Substantia nigra (tissue), 51 donors: ENCODE measurements at places on chromosomes 13 and 19.

GRCh38 chr19:43667126-43667875, 2.7 kb downstream of the PLAUR start:
- no peak for DNase-seq

GRCh38 chr13:34512817-34513216, 429.3 kb upstream of the NBEA start:
- DNase-seq, result no peak

DNA sequence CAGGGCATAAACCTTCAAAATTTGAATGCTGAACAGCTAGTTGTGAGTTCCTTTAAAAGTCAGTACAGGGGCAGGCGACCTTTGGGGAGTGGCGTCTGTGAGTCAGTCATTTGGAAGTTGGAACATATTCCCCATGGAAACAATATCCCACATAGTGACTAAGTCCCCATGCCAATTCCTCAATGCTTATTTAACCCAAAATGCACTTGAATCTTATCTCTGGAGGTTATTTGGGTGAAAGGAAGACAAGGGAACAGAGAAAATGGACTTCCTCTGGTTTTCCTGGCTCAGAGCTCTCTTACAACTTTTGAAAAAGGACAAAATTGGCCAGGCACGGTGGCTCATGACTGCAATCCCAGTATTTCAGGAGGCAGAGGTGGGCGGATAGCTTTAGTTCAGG, 479.2 kb upstream of the NBEA start:
- DNase-seq, result no peak

DNA sequence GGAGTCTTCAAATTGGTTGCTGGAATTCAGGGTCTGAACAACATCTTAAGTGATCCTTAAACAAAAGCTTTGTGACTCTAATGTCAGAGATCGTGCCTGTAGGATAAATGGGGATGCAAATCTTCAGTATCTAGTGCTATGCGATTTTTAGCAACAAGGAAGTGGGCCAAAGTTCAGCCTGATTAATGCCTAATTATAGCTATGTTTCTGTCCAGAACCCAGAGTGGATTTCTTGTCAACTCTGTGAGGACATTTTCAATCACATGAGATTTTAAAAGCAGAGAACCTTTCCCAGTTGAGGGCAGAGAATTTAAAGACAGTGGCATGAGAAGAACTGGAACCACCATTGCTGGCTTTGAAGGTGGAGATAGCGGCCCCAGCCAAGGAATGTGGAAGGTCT, 84.3 kb upstream of the PCDH9 start:
- DNase-seq, result no peak

DNA sequence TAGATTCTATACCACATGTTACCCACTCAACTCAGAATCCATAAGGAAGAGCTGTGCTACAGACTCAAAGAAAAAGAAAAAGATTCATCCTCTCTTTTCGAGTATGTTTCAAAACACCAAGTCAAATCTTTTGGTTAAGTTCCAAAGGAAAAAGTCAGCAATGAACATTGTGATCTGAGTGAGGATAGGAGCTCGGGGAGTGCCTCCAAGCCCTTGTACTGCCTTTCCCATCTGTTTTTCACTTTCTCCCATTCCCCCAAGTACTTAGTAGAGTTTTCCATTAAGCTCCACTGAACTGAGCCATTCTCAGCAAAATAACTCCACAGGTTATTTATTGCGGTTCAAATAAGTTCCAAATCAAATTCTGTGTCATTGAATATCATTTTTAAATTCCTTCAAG, 47.7 kb upstream of the MAB21L1 start:
- no peak for DNase-seq

- no peak for DNase-seq
Observed at GRCh38 chr19:33219261-33219815, 6.3 kb downstream of the SLC7A10 start.

DNA sequence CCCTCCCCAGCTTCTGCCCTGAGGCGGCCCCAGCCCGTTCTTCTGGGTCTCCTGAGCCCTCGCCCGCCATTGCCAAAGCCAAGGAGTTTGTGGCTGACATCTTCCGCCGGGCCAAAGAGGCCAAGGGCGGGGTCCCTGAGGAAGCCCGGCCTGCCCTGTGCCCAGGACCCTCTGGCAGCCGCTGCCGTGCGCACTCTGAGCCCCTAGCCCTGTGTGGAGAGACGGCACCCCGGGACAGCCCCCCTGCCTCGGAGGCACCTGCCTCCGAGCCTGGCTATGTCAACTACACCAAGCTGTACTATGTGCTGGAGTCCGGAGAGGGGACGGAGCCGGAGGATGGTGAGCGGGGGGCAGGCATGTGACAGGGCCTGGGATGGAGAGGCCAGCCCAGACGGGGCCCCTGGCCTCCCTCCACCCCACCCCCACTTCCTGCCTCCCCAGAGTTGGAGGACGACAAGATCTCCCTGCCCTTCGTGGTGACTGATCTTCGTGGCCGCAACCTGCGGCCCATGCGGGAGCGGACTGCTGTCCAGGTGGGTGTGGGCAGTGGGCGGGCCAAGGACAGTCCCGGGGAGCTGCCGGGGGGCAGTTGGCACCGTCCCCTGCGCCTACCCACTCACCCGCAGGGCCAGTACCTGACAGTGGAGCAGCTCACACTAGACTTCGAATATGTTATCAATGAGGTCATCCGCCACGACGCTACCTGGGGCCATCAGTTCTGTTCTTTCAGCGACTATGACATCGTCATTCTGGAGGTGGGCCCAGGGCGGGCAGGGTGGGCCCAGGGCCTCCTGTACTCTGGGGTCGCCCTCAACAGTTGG, 7.0 kb downstream of the DCAF15 start:
- no peak for DNase-seq

DNA sequence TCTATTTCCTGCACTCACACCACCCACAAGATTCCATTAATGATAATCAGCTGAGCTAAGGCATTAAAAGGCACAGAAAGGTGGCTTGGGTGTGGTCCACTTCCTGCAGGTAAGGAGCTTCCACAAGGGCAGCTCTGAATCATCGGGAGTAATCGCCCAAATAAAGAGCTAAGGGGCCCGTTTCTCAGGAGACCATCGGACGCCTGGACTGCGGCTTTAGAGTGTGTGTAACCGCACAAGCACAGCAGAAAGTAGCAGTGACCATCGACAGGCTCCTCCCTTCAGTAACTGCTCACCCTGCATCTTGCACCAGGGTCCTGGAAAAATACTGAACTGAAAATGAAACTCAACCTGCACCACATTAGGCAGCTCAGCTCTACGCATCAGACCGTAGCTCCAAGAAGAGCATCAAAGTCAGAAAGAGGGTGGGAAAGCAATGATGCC, 6.0 kb downstream of the STK24 start:
- DNase-seq, result no peak

DNA sequence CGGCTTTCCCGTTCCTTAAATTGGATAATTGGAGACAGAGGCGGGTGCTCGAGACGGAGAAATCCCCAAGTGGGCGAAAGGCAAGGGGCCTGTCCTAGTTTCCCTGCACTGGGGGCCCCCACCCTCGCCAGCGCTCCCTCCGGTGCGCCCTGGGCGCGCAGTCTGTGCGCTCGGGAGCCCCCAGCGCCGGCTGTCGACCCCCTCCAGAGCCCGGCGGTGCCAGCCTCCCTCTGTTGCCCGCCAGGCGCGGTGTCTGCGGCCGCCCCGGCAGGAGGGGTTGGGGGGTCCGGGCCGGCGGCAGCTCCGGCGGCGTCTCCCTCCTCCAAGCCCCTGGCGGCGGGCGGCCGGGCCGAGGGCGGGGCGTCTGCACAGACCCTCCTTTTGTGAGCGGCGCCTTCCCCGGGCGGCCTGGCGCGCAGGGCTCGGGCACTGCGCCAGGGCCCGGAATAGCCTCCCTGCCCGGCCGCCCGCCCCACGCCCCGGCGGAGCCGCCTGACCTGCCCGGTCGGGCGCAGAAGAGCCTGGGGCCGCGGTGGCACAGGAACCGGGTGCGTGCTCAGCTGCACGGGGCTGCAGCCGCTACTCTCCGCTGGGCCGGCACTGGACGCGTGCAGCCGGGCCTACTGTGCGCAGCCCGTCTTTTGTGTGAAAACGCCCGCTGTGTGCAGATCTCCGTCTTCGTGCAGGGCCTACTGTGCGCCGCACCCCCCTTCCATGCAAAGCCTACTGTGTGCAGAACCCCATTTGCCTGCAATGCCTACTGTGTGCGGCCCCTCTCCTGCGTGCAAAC, 13.2 kb downstream of the GADD45B start:
- peak; percentile 34 for DNase-seq

DNA sequence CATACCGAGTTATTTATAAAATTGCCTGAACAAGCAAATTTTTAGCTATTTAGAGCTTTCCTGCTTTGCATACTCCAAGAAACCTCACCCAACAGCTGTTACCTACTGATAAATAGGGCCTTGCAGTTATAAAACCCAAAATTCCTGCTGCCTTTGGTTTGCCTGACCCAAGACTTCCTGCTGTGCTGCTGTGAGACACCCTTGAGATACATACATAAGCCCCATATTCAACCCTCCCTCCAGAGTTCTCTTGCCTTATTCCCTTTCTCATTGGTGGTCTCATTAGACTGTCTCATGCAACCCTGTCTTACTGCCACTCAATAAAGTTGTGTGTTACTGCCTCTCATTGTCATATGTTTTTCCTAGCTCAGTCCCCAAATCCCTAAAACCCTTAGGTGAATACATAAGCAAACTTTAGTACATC, 677.6 kb downstream of the UQCRFS1 start:
- no peak for DNase-seq

DNA sequence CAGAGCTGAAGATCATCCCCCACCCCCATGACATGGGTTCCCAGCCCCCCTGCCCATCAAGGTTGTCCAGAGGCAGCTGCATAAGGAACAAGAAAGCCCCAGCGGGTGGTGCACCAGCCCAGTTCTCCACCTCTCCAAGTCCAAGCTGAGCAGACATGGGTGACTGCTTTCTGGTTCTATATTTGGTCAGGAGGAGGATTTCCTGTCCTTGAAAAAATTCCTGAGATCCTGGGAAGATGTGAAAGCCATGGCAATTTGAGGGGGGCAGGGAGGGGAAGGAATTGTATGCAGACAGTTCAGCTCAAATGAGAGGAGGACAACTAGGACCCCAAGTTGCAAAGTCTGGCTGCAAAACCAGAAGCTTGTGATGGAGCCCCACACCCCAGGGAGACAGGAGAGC, 55.4 kb upstream of the ADGRE5 start:
- no peak for DNase-seq

GRCh38 chr13:83880275-83881139, 1.8 kb downstream of the SLITRK1 start:
- no peak for DNase-seq

DNA sequence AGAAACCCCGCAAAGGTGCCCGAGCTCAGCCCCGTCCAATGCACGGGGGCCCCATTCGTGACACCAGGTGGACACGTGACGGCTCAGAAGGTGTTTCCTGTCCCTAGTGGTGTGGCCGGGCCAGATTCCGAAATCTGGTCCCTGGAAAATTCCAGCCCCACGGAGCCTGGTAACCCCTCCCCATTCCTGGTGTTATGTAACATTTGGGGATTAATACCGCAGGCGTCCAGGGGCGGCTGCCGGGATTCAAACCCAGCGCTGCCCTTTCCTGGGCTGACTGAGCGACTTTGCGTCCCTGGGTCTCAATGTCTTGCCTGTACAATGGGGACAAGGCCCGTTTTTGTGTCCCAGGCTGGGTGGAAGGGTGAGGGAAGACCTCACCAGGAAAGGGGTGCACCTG, 1.0 kb upstream of the PLK5 start:
- DNase-seq, result no peak

- no peak for DNase-seq
Observed at GRCh38 chr13:24748061-24748400, 15.9 kb upstream of the RNF17 start.

GRCh38 chr13:91368101-91368500, 20.6 kb downstream of the MIR17HG start:
- DNase-seq, result no peak

DNA sequence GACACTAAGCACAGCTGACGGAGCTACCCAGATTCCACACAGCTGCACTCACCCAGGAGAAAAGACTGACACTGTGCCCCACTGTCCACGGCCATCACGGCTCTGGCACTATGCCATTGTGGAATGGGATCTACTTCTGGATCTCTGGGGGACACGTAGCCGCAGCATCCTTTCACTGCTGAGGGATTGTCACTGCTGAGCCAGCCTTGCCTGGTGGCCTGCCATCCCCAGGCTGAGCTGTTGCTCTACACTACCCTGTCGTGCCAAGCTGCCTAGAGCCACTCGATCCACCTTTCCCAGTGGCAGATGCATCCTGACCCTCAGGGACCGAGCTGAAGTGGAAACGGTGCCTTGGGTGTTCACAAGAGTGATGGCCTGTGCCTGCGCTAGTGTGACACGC, 5.0 kb upstream of the LILRB5 start:
- no peak for DNase-seq

DNA sequence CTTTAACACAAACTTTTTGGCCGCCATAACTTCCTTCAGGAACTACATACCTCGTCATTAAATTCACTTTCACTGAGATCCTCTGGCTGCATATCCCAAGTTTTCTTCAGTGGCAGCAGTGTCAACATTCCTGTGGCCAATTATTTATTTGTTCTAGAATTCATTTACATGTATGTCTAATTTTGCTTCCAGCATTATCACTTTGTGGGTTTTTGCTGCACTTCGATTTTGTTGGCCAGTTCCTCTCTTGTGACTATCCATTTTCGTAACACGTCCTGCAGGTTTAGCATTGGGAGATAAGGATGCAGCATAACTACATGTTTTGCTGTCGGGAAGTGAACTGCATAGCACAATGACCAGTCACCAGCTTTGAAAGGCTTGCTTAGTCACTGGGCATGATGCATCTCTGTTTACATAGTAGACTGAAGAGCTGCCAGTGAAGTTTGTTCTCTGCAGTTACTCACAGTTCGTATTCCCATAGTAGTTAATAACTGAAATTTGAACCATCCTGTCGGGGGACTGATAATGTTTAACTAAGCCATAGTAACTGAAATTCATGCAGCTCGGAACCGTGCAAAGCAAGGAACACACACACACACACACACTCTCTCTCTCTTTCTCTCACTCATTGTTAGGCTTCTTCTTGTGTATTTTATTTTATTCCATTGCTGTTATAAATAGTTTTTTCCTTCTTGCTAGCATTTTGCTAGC, 28.3 kb downstream of the ZNF507 start:
- no peak for DNase-seq

GRCh38 chr19:4390567-4391305, 9.6 kb downstream of the SH3GL1 start:
- DNase-seq, result no peak

DNA sequence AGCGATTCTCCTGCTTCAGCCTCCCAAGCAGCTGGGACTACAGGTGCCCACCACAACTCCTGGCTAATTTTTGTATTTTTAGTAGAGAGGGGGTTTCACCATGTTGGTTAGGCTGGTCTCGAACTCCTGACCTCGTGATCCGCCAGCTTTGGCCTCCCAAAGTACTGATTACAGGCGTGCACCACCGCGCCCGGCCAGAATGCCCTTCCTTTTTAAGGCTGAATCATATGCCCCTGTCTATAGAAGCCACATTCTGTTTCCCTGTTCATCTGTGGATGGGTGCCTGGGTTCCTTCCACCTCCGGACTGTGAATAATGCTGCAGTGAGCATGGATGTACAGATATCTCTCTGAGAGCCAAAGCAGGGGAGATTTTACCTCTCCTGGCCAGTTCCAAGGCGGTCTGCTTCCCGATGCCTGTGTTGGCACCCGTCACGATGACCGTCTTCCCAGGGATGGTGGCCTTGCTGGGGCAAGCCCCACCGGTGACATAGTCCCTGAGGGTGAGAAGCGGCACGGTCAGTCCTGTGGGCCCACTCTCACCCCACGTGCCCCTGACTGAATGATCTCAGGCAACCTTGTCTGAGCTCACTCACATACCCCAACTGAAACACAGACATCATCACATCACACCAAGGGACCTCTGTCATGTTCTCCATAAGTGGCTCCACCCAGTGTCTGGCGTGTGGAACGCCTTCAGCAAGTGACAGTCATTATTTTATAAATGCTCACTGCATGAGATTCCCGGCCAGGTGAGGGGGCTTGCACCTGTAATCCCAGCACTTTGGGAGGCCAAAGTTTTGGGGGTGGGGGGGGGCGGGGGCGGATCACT, 4.0 kb downstream of the RDH13 start:
- DNase-seq, result no peak
